ENCODE measurements at places on chromosomes 16 and 17.

DNA sequence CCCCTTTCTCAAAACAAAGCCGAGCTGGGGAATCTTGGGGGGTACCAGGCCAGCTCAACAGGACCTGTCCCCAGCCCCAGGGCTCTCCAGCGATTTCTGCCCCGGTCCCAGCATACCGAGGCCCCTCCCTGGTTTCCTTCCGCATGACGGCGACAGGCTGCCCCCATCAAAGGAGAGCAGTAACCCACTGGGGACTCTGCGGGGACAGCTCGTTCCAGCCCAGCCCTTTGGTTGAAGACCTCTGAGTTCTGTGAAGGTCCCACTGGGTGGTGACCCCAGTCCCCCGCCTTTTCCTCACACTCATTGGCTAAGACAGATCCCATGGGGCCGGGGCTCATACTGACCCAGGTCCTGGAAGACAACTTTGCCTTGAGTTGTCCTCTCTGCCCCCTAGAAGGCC is 4.1 kb downstream of the SMTNL2 start:
- DNase-seq, result no peak

DNA sequence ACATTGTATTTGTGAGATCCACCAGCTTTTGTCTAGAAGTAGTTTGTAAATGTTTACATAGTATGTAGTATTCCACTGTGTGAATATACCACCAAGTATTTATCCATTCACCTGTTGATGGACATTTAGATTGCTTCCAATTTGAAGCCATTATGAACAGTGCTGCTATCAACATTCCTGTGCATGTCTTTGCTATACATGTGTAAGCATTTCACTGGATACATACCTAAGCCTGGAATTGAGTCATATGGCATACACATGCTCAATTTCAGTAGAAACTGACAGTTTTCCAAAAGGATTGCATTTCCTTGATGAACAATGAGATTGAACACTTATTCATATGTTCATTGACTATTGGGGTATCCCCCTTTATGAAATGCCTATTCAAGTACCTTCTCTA is 540.6 kb upstream of the SOX9 start:
- DNase-seq, result no peak

- no peak for DNase-seq
These were observed 139.2 kb upstream of the HS3ST2 start for GRCh38 chr16:22674832-22675191.

DNA sequence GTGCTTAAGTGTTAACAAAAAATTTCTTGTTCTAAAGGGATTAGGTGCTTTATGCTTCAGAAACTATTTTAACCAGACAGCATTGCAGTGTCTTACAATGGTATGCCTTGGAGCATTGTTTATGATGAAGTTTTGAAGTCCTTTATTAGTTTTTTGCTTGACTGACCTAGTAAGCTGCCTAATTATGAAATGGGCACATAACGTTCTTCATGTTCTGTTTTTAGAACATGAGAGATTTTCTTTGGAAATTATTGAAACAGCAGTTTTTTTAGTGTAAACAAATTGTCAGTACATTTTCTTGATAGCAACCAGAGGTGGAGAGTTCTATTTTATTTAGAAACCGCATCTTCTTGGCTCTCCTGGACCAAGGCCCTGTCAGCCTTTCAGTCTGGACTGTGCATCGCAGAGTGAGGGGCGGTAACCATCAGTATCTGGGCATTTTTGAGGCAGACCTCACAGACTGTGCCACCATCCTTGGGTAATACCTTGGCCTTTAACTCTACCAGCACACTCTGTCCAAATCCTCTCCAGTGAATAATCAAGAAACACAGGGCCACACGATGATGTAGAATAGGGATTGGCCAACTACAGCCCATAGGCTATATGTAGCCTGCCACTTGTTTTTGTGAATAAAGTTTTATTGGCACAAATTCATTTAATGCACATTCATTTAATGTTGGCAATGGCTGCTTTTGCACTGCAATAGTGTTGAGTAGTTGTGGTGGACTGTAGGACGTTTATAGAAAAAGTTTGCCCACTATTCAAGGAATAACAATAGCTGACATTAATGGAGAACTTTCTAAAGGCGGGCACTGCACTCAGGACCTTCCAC is 81.1 kb downstream of the VPS35L start:
- DNase-seq, result no peak

DNA sequence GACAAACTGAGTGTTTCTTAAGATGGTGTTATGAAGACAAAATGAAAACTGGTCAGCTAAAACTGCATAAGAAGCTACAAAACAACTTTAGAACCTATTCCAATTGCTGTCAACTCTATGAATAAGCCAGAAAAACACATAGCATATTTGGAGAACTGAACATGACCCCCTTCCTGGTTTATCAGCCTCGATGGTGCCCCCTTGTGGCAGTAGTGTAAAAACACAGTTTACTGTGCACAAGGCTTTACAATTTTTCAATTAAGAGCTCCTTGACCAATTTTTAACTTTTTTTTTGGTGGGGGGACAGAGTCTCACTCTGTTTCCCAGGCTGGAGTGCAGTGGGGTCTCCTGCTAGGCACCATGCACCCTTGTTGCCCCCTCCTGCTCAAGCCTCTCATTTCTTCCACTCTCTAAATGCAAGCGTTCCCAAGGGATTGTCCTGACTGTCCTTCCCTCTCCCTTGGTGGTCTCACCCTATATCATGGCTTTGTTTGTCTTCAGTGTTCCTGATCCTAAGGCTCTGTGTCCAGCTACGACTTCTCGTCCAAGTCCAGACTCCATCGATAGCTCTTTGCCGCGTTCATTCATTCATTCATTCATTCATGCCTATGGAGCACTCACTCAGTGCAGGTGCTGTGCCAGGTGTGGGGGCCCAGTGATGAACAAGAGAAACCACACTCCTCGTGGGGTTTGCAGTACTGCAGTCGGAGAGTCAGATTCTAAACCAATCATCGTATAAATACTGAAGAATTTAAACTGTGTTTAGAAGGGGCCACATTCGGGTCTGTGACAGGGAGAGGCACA is 7.5 kb downstream of the EIF1 start:
- peak; percentile 74 for DNase-seq

- peak; percentile 86 for DNase-seq
These were observed 217.3 kb upstream of the ERCC4 start for GRCh38 chr16:13702614-13703013.

DNA sequence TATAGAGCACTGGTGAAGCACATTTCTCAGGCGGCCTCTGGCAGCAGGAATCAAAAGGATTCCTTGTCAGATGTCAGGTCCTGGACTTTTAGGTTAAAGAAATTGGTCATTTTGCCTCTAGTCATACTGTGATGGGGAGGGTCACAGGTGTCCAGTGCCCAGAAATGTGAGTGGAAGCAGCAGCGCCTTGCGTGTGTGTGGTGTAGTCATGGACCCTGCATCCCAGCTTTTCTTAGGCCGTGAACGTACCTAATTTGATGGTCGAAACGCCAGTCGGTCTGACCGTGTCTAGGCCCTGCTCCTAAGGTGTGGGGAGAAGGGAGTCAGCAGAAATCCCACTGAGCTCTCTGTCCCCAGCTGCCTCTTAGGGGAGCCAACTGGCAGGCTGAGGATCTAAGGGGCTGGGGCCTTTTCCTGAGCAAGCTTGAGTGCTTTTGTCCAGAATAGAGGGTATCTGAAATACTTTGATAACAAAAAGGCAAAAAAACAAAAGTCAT is 32.0 kb downstream of the POLR3E start:
- DNase-seq, result no peak

DNA sequence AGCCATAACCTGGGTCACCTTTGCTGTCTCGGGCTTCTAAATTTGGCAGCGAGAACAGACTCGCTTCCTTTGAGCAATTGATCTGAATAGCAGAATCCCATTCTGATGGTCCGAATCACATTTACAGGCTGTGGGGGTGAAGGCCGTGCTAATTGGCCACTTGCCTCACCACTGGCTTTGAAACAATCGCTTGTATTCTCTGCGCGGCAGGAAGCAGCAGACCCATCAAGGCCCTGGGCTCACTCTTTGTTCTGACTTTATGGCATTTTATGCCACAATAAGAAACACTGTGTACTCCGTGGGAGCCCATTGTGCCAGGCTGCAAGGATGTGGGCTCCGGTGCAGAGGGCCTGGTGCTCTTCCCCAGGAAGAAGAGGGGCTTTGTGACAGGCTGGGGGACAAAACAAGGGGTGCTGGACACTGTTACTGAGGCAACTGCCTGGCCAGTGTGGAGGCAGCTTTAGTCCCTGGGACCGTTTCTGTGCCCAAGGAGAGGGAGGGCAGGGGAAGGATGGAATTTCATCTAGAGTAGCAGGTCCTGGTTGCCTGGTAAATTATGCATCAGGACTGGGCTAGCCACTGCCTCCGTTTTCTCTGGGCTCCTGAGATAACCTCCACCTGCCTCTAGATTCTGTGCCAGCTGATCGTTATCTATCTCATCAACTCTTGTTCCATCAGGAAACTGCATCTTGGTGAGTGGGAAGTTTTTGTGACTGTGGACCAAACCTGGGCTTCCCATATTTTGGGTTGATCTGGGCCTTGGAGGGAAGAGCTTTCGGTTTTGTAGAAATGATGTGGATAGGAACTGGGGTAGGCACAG is 78.5 kb downstream of the MRC2 start:
- DNase-seq, result peak; percentile 57

GRCh38 chr16:57042157-57043111 is 49.9 kb upstream of the CPNE2 start:
- no peak for DNase-seq

GRCh38 chr17:35766903-35767510 is 6.3 kb downstream of the C17orf50 start:
- no peak for DNase-seq

GRCh38 chr16:84677017-84677803 is 22.6 kb upstream of the USP10 start:
- DNase-seq, result no peak

DNA sequence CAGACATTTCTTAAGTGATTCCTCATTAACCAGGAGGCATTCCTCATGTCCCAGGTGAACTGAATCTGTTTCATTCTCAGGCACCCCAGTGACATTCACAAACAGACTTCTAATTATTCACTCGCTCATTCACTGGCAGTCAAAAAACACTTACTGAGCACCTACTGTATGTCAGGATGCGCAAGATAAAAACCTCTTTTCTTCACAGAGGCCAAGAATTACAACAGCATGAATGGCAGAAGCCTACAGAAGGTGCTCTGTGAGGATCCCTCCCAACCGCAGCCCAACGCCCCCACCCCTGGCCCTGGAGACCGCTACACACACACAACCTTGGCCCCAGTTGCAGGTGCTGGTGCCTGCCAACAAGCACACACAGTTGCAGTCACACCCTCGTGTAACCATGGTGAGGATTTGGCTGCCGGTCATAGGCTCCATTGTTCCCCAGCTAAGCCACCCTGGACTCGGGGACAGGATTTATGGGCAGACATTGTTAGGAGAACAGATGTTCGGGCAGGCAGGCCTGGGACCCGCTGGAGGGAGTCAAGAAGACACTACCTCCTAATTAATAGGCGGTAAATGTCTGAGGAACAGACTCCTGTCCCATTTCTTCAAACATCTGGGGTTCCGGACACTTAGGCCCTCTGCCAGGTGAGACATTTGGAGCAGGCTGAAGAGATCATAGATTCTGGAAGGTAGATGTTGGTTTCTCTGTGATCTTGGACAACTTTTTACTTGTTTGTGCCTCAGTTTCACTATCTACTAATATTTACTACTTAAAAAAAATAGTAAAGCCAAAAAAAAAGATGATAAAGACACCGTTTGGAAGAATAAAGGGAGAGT is 43.2 kb downstream of the CUEDC1 start:
- peak; percentile 90 for DNase-seq

- peak; percentile 64 for DNase-seq
These were observed 10.7 kb downstream of the TBX2 start for GRCh38 chr17:61410141-61411010.

- no peak for DNase-seq
These were observed 376.4 kb downstream of the SLC39A11 start for GRCh38 chr17:72715906-72716572.

DNA sequence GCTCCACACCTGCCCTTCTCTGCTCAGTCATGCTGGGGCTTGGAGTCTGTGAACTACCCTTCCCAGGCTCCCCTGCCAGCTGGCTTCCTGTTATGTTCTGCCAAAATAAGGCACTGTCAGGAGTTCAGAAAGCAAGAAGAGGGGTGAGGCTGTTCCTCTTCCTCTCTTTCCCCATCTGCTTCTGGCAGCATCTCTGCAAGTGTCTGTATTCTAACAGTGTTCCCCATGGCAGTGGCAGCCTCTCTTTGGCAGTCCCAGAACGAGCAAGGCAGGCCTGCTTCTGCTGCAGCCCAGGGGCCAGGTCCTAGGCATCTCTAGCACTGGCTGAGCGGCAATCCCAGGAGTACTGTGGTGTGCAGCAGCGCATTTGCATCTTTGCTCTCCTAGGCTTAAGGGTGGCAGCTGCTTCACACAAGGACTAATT is 219.1 kb downstream of the STX8 start:
- DNase-seq, result peak; percentile 64

GRCh38 chr17:61087024-61087423 is 312.6 kb upstream of the TBX2 start:
- DNase-seq, result no peak

DNA sequence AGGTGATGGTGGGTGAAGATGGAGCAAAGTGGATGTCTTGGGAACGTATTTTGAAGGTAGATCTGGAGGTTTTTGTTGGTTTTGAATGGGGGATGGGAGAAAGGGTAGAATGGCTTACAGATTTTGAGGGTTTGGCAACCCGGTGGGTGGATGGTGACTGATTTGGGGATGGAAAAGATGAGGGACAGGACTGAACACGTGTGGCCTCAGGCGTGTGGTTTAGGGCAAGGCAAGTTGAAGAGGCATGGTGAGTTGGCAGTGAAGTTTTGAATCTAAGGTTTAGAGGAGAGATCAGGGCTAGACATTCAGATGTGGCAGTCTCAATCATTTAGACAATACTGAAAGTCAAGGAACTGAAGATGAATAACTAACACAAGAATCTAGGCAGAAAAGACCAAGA is 5.0 kb upstream of the DCTPP1 start:
- no peak for DNase-seq

- peak; percentile 39 for DNase-seq
These were observed 46.1 kb downstream of the IRX3 start for GRCh38 chr16:54240271-54241129.

DNA sequence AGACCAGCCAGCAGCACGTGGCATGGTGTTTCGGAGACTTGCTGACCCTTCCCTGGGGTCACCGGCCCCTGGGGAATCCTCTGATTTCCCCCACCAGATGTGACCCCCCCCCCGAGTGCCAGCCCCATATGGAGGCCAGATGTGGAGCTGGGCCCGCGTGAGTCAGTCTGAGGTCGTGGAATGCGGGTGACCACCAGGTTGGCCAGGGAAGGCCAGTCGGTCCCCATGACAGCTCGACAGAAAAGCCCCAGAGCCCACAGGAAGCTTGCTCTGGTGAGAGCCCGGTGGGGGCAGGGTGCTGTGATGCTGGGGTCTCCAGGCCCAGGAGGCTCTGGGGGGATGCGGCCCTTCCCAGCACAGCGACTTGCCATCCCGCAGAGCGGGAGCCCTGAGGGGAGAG is 209.0 kb downstream of the NTN1 start:
- no peak for DNase-seq

GRCh38 chr16:85363881-85364280 is 249.2 kb upstream of the GSE1 start:
- DNase-seq, result no peak

- DNase-seq, result no peak
These were observed 3.4 kb upstream of the SOX15 start for GRCh38 chr17:7593296-7593695.

All from brain (organoid and tissue), 16 donors.